ENCODE measurements at places on chromosomes 16 and 17. TPM values are rescaled to one million over a fixed set of nuclear protein-coding genes. Genes with fewer than 3 reads are reported as not detected.

DNA sequence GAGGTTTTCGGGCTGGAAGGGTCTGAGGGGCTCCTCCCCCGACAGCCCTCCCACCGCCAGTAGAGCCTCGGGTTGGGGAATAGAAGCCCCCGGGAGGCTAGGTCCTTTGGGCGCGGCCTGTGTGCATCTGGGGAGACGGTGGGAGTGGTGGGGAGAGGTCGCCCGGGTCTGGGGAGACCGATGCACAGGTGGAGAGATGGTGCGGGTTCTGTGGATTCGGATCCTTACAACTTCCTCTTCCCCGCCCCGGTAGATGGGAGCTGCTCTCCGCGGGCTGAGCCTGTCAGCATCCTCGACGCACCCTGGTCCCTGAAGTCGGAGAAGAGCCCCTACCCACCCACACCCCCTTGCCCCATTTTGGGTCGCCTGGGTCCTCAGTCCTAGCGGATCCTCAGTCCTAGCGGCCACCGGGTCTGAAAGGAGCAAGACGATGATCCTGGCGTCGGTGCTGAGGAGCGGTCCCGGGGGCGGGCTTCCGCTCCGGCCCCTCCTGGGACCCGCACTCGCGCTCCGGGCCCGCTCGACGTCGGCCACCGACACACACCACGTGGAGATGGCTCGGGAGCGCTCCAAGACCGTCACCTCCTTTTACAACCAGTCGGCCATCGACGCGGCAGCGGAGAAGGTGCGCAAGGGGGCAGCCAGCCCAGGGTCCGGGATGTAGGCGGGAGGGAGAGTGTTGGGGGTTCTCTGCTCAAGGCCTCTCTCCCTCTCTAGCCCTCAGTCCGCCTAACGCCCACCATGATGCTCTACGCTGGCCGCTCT lies 790 bp downstream of the BCKDK start:
- no peak for DNase-seq

The QPRT gene
- 1.3 TPM for total RNA-seq

The FOXJ1 gene
- not detected for total RNA-seq

The SMIM5 gene
- total RNA-seq = 0.27 TPM

DNA sequence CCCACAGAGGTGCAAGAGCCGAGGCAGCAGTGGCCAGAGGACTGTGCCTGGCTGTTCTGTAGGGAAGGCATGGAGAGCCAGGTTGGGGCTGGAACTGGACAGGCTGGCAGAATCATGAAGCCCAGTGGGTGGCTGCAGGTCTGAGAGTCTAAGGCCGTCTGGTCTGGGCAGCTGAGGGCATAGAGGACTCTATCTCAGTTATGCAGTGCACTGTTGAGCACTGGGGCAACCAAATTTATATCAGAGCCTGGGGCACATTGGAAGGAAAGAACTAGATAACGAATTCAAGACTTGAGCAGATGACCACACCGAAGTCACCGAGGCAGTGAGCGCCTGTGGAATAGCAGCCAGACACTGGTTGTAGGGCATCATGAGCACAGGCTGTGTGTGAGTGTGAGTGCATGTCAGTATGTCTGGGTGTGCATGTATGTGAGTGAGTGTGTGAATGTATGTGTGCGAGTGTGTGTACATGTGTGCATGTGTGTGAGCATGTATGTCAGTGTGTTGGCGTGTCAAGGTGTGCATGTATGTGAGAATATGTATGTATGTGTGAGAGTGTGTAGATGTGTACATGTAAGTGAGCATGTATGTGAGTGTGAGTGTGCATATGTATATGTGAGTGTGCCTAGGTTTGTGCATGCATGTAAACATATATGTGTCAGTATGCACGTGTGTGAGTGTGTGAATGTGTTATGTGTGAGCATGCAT lies 37.0 kb downstream of the RGS9 start:
- DNase-seq = no peak

The KCNJ2 gene
- total RNA-seq = 2.0 TPM
